ENCODE measurements at places on chromosomes 7 and 10. TPM values are rescaled to one million over a fixed set of nuclear protein-coding genes. Genes with fewer than 3 reads are reported as not detected.

Gene GPR37
- not detected for total RNA-seq

Gene MMP21
- total RNA-seq: 0.71 TPM

Gene PRF1
- 16.8 TPM for total RNA-seq

Gene ECHS1
- total RNA-seq: 29.2 TPM

Gene SRI
- 63.1 TPM for total RNA-seq

Gene C10orf53
- total RNA-seq: not detected

Gene AVPI1
- total RNA-seq: 3.1 TPM

Gene OR2A7
- total RNA-seq: 5.5 TPM

Gene TMEM196
- not detected for total RNA-seq

DNA sequence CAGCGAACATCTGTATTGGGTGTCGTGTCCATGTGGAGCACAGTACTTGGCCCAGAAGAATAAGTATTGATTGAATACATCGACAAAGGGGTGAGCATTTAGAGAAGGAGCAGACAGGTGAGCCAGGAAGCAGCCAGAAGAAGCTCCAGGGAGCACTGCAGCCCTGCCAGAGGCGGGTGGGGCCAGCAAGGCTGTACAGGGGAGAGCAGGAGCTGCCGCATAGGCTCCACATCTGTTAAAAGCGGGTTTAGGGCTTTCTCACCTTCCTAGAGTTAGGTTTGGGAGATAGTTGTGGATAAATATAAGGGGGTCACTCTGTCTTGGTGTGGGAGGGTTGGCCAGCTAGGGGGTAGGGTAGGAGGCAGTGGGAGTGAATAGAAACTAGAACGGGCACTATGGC is 1.3 kb upstream of the CPA1 start:
- no peak for DNase-seq

- no peak for DNase-seq
Measured at GRCh38 chr7:72430531-72430930, 18.4 kb upstream of the CALN1 start.

GRCh38 chr10:63547628-63548360 is 26.6 kb downstream of the REEP3 start:
- DNase-seq: no peak

DNA sequence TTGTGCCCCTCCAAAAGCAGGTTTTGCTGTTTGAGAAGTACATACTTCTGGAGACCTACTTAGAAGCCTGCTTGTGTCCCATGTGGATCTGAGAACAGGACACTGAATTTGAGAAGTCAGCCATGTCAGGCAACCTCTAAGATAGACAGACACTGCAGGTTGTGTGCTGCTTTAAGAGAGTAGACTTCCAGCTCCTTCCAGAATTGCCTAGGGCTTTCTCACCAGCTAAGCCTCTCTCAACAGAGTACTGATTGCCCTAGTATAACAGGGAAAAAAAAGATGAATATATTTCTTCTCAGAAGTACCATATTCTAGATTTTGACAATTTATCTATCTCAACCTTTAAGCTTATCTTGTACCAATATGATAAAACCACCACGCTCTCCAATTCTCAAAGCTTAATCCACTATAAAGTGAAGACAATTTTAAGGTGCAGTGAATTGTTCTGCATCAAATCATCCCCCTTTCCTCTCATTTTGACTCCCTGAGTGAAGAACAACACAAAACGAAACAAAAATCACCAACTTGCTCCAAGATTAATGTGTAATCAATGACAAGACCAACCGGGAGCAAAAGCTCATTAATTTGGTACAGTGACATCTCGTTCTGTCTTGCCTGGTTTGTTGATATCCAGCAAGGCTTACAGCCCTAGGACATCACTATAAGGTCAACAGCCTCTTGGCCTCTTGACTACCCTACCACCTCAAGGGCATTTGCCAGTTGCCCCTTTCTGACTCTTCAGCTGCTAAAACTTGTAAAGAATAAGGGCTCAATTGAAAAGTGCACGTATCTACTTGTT is 214.6 kb downstream of the SORCS1 start:
- no peak for DNase-seq

GRCh38 chr7:25392588-25393338 is 164.5 kb upstream of the NPVF start:
- DNase-seq: no peak

DNA sequence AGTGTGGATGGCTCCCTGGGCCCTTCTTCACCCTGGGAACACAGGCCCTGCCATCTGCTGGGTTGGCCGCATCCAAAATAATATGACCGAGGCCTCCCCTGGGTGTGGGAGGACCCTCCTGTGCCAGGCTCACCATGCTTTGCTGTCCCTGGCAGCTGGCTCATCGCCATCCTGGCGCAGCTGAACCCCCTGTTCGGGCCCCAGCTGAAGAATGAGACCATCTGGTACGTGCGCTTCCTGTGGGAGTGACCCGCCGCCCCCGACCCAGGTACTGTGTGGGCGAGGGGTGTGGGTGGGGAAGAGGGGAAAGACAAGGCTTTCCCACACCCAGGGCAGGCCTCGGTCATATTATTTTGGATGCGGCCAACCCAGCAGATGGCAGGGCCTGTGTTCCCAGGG is 4.8 kb downstream of the ATP6V0E2 start:
- no peak for DNase-seq

DNA sequence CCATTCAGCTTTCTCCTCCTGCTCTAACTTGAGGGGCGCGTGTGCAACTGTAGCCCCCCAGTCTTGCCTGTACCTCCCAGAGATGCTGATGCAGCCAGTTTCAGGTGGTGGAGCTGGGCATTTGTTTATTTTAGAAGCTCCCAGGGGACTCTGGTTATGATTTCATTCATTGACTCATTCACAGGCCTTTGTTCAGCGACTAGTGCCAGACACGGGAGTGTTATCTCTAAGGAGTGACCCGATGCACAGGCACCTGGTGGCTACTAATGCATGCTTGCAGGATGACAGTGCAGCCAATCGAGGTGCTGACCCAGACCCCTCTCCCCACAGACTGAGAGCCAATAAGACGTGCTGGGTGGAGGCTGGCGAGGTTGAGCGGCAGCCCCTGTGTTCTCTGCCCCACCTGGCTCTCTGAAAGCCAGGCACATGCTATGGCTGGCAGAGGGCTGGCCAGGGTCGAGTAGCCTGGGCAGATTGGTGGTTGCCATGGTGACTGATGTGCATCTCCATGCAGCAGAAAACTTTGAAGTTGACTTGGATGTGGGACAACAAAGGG is 19.7 kb upstream of the SLC18A2 start:
- DNase-seq: no peak

GRCh38 chr10:14185316-14186045 is 145.2 kb downstream of the FRMD4A start:
- DNase-seq: peak; percentile 57

GRCh38 chr10:31886885-31887284 is 41.7 kb downstream of the ARHGAP12 start:
- no peak for DNase-seq

DNA sequence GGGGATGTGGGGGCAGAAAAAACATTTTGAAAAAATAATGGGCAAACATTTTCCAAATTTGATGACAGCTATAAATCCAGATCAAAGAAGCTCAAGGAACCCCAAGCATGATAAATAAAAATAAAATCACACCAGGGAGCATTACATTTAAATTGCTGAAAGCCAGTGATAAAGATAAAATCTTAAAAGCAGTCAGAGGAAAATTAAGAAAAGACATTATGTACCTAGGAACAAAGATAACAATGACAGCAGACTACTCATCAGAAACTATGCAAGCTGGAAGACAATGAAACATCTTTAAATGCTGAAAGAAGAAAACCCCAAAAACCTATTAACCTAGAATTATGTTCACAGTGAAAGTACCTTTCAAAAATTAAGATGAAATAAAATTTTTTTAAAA is 23.3 kb downstream of the NEUROG3 start:
- DNase-seq: no peak

DNA sequence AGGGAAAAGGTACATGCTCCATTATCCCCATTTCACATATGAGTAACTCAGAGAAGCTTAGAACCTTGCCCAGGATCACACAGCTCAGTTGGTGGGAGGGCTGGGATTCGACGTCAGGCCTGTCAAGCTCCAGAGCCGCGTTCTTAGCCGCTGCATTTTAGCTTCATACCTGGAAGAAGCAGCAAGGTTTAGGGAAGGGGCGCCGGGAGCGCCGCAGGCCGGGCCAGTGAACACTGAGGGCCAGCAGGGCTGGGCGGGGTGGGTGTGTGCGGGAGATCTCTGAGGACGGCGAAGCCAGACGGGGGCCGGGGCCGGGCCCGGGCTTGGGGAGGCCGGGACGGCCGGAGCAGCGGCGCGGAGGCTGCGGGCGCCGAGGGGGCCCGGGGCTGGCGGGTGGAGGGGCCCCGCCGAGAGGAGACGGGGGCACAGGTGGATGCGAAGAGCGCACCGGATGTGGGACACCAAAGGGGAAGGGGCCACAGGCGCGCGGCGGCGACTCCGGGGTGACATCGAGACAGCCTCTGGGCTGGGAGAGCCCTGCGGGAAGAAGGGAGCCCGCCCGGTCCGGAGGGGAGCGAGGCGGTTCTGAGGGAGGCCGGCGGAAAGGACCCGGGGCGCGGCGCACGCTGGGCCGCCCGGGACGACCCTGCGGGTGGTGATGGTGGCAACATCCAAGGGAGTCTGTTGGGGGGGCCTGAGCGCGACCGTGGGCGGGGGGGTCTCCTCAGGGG is 498 bp downstream of the NDST2 start:
- peak; percentile 81 for DNase-seq

DNA sequence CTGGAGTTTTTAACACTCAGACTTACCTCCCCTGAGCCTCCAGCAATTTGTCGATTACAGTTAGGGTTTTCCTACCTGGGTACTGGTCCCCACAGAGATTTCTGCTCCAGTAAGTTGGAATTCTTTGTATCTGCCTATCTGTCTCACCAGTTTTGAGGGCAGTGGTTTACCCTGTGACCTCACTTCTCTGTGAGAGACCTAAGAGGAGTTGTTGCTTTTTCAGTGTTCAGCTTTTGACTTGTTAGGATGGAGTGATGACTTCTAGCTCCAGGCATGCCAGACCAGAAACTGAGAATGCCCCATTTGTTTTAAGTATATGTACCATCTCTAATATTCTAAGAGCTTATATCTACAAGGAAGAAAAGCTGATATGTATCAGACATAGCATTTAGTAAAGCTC is 42.9 kb downstream of the CSGALNACT2 start:
- DNase-seq: no peak

DNA sequence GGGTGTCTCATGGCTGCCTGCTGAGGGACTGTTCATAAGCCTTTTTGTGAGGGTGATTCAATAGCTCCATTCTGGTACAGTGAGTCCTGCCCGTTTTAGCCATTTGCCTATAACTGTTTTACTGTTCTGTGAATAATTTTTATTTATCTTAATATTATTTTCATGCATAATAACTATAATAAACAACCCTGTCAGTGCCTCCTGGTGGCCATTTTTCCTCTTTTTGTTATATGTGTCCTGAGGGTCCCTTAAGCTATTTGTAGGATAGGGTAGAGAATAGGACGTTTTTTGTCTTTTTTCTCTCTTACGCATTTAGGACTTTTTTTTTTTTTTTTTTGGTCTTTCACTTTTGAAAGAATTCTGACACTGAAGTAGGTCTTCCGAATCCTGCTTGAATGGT is 2.9 kb downstream of the C1QL3 start:
- DNase-seq: no peak

- no peak for DNase-seq
Measured at GRCh38 chr10:114357515-114357996, 46.7 kb downstream of the AFAP1L2 start.

DNA sequence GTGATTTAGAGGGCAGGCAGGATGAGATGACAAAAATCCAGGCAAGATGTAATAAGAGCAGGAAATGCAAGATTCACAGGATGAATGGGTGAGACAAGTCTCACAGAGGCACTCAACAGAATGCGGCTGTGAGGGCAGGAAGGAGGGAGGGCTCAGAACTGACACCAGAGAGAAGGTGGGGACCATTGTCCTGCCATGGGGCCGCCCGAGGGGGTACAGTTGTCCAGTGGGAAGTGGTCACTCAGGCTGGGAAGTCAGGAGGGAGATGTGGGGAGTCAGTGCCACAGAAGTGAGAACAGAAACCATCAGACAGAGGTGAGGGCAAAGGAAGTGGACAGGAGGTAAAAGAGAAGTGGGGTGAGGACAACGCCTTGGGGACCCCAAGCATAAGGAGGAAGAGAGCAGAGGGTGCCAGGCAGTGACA is 8.9 kb downstream of the HIP1 start:
- DNase-seq: no peak

DNA sequence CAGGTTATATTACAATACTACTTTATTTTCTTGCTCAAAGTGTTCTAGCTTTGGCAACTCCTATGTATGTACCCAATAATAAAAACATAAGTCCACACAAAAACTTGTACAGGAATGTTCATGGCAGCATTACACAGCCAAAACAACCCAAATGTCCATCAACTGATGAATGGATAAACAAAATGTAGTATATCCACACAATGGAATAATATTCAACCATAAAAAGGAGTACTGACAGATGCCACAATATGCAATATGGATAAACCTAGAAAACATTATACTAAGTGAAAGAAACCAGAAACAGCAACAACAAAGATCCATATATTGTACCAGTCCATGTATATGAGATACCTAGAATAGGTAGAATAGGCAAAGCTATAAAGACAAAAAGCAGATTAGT is 21.0 kb downstream of the PPA1 start:
- DNase-seq: no peak

DNA sequence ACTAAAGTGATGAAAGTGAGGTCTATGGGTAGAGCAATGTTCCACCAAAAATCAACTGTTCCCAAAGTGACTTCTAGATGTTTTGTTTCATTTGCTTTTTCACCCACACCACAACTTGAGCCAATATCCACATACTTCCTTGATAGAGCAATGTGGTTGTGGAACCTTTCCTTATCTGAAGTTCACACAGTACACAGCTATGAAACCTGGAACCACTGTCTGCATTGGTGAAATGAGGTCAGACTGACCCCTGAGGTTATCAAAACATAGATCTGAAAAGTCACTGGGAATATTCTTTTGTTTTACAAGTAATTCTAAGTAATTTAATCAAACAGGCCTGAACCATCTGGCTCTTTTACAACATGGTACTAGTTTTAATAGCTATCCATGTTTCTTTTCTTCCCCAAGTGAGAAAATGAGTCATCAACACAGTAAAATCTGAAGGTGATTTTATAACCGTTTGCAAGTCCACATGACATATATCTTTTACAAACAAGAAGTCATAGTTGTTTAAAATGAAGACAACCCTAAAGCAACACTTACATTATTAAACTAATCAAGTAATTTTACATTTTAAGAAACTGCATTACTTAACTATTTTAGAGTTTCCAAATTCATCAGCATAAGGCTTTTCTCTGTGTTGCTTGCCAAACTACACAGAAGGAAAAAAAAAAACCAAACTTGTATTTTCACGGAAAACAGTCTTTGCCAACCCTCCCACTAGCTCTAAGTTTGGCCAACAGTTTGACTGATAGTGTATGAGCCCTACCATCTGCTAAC is 80.3 kb downstream of the LRRC17 start:
- DNase-seq: no peak

- no peak for DNase-seq
Measured at GRCh38 chr7:154748089-154748786, 254.7 kb downstream of the PAXIP1 start.

DNA sequence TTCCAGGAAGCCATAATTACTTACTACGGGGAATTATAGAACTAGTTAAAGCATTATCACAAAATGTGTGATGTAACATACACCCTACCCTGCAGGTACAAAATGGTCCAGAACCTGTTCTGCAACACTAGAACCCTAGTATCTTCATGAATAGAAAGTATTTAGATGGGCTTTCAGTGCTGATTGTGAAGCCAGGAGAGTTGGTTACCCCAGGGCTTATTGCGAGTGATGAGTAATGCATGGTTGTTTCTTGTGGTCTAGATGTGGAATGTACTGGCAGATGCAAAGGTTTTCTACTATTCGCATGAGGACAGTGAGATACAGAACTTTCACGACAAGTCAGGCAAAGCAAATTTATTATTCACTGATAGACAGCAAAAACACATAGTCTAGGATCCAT is 33.6 kb upstream of the AGR3 start:
- DNase-seq: no peak
